Activated CD8-positive, alpha-beta memory T cell treated with anti-CD3 and anti-CD28 coated beads for 24 hours (primary cell): ENCODE measurements at places on chromosomes 3 and 15.

DNA sequence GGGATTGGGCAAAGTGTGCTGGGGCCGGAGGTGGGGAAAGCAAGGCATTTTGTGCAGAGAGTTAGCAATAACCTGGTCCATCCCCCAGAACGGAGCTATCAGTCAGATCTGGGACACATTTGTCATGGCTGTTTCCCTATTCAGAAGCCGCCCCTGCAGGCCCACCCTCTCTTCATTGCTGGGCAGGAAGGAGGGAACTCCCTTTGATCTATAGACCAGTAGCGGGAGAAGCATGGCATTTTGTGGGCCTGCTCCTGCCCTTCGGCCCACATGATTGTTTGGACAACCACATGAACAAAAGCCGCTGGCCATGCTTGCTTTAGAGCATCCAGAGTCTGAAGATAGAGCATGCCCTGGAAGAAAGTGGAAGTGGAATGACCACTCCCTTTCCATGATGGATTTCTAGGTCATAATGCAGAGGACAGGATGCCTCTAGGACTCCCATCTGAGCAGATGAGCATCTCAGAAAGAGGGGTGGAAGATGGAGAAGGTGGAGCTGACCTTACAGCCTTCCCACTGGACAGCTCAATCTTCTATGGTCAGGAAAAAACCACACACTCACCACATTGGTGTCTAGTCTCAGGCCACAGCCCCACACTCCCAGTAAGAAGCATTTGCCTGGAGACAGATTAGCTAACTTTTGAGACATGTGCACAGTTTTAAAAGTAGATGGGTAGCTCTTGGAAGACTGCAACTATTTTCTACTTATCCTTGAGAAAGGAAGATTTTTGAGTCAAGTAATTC, 11.9 kb upstream of the LRTM1 start:
- DNase-seq = no peak

- DNase-seq = no peak
These were observed 361.9 kb upstream of the TRIM42 start for GRCh38 chr3:140315955-140316354.

GRCh38 chr3:147756476-147756875, 347.3 kb downstream of the ZIC1 start:
- no peak for DNase-seq

- no peak for DNase-seq
These were observed 33.3 kb downstream of the DET1 start for GRCh38 chr15:88513195-88513594.

DNA sequence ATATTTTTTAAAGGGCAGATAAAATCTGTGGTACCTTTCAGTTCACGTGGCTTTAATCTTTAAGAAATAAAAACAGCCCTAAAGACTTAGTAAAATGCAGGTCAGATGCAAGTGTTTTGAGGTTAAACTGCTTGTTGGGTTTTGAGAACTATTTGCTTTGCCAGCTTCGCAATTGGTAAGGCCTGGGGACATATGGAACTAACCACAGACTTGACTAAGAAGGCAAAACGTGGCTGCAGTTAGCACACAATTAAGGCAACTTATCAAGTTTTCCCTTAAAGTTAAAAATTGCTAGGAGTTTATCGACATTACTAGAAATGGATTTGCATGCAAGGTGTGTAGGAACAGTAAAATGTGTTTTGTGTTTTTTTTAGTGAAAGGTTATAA, 206.9 kb downstream of the ZNF385D start:
- DNase-seq = no peak

DNA sequence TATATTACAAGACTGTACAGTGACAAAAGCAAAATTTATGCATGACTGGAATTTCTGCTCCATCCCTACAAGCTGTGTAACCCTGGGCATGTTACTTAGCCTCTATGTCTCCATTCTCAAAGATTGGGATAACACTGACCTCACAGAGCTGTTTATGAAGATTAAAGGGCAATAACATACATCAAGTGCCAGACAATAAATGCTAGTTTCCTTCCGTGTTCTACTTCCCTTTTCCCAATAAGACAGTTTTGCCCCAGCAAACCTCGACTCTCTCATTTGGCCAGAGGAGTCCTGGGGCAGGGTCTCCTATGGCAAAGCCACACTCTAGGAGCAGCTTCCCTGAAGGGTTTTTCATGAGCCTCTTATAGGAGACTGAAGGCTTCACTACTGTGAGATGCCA, 7.5 kb downstream of the HEXA start:
- no peak for DNase-seq

GRCh38 chr3:99118381-99118780, 216.9 kb upstream of the DCBLD2 start:
- no peak for DNase-seq

- no peak for DNase-seq
These were observed 137.7 kb downstream of the NUP210 start for GRCh38 chr3:13282358-13282985.

GRCh38 chr3:5016211-5017161, 37.2 kb downstream of the BHLHE40 start:
- no peak for DNase-seq

GRCh38 chr3:150256782-150257181, 151.3 kb upstream of the TSC22D2 start:
- DNase-seq = no peak

- DNase-seq = no peak
These were observed 64.4 kb upstream of the ETV5 start for GRCh38 chr3:186173224-186173815.

DNA sequence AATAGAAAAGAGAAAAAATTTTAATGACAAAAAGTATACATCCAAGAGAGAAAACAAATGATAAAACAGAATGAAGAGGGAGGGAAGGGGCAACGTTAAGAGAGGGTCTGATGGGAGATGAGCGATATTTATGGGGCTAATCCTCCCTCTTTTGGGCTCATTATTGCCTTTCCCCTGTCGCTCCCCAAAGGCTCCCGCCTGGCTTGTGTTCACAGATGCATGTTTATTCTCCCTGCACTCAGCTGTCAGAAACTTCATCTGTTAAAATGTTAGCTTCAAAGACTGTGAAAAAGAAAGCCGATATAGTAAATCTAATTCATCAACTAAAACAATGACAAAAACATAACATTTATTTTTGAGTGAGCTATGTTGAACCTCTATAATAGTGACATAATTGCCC, 74.3 kb downstream of the GABRB3 start:
- no peak for DNase-seq

GRCh38 chr3:148600902-148601765, 96.6 kb upstream of the AGTR1 start:
- no peak for DNase-seq

GRCh38 chr15:89662893-89663626, 7.8 kb upstream of the KIF7 start:
- no peak for DNase-seq

DNA sequence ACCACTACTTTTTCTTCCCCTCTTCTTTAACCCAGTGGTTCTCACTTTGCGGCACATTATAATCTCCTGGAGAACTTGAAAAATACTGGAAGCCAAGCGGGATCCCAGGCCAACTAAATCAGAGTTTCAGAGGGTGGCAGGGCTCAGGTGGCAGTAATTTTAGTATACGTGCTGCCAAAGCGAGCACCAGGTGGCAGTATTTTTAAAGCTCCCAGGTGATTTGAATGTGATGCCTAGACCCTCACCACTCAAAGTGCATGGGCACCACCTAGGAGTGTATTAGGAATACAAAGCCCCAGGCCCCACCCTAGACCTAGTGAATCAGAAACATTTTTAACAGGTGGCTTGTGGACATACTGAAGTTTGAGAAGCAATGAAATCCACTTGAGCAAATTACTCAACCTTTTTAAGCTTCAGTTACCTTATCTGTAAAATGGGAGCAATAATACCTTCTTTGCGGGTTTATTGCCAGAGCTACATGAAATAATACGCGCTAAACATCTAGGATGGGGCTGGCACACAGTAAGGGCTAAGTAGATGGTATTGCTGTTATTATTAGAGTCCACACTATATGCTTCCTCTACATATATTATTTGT, 8.3 kb downstream of the B3GALNT1 start:
- no peak for DNase-seq

DNA sequence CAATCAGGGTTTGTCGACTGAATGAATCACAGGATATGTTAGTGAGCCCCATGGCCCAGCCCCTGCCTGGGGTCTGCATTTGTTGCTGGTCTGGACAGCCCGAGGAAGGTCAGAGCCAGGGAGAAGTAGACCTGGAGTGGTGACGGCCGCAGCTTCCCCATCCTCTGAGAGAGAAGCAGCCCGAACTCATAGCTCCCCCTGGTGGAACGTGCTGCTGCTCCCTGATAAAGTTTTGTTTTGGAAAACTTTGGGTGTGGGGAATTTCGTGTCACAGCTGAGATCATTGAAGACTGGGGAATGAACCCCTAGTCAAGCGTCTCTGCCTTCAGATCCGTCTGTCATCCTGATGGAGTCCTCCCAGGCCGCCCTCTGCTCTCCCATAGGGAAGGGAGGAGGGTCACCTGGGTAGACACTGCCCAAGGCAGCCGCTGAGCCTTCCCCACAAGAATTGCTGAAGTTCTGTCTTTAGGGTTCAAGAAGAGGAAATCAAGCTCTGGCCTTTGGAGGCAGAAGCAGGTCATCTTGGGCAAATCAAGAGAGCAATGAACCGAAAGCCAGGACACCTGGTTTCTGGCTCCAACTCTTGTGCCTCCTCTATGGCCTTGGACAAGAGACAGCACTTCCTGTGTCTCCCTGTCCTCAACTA, 60.5 kb downstream of the GLDN start:
- DNase-seq = no peak

DNA sequence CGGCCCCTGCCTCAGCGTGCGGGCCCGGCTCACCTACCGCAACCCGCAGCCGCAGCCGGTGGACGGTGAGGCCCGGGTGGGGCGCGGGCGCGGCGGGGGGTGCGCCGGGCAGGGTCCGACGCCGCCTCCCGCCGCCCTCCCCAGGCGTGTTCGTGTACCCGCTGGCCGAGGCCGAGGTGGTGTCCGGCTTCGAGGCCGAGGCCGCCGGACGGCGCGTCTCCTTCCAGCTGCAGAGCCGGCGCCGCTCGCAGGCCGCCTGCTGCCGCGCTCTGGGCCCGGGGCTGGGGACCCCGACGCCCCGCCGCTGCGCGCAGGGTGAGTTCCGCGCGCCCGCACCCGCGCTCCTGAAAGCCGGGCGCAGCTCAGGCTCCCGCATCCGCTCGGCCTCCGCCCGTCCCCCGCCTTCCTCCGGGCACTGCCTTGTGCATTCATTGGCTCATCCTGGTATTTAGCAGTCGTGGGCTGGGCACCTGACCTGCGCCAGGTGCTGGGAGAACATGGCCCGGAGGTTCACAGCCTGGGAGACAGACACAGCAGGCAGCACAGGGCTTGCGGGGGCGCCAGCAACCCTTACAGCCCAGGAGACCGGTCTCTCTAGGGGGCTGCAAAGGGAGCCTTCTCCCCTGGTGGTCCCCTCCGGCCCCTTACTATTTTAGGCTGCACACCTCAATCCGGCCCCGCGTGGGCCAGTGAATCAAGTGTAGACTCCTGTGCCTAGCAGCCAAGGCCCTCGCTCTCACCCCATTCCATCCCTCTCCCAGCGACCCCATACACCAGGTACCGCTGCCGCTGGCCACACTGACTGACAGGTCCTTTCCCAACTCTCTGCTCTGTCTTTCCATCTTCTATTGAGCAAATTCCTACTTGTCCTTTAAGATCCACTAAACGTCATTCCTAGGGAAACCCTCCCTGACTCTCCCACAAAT, 1.5 kb downstream of the VWA5B2 start:
- no peak for DNase-seq

DNA sequence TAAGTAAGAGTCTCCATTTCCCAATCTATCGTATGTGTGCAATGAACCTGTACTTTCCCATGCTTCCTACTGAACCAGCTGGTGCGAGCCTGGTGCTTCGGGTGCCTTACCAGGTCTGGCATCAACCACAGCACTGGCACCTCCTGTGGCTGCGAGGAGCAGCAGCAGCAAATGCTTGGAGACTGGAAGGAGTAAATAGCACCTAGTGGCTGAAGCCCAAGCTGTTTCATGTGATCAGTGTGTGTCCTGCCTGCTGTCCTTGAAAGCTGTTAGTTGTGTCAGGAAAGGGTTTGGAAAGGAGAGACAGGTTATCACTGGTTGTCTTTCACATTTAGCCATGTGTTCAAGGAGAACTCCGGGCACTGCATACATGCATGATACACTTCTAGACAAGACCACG, 31.8 kb downstream of the PCOLCE2 start:
- no peak for DNase-seq

- DNase-seq = no peak
These were observed 536.7 kb upstream of the LMCD1 start for GRCh38 chr3:7964899-7965298.

GRCh38 chr15:67303490-67304363, 49.1 kb downstream of the IQCH start:
- DNase-seq = no peak

- DNase-seq = no peak
These were observed 460.5 kb downstream of the TUSC7 start for GRCh38 chr3:117170094-117170493.

DNA sequence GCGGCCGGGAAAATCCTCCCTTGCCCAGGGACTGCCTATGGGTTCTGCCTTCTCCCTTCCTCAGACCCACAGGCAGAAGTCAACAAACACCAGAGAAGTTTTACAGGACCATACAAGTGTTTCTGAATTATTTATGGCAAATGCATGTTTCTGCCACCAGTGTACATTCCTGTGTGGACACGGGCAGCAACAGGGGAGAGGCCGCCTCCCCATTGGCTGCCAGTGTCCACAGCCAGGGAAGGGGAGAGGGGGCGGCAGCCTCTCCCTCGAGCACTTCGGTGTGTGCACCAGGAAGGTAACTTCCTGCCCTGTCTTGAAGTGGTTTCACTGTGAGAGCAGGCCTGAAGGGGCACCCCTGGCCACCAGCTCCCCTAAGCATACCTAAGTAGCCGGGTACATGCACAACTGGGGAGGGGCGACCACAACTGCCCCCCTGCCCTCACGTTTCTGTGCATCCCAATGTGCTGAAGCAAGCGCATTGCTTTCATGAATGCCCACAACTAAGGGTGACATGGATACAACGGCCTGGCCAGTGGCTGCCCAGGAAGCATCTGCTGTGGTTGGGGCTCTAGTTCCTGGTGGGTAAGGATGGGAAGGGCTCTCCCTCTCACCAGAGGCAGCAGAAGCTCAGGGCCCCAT, 14.8 kb upstream of the SHISA5 start:
- DNase-seq = peak; percentile 64

GRCh38 chr15:89836267-89837133, 21.8 kb upstream of the ANPEP start:
- DNase-seq = no peak

DNA sequence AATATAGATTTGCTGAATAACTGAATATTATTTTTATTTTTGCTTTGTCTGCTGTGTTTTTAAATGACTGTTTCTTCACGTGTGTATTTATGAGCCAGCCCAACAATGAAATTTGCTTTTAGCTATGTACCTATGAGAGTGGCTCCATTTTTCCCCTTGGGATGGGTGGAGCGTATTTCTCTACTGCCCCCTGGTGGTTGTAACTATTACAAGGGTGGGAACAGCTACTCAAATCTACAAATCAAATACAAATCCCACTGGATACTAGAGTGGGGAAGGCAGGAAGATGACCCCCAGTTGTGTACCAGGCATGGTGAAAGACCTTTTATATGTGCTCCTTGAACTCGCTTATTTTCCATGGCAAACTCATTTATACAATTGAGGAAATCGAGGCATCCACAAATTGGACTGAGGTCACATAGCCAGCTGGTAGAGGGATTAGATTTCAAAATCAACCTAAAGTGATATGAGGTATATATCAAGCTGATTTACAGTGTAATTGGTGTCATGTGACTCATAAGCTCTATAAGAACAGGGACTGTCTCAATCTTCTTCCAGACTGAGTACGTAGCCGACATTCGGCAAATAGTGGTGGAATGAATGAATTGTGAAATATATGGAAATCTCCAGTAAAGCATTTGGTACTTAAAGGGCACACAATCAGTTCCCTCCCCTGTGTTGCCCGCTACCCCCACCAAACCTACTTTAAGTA, 69.5 kb upstream of the VEPH1 start:
- DNase-seq = no peak
